ENCODE measurements at places on chromosomes 2 and 18.

DNA sequence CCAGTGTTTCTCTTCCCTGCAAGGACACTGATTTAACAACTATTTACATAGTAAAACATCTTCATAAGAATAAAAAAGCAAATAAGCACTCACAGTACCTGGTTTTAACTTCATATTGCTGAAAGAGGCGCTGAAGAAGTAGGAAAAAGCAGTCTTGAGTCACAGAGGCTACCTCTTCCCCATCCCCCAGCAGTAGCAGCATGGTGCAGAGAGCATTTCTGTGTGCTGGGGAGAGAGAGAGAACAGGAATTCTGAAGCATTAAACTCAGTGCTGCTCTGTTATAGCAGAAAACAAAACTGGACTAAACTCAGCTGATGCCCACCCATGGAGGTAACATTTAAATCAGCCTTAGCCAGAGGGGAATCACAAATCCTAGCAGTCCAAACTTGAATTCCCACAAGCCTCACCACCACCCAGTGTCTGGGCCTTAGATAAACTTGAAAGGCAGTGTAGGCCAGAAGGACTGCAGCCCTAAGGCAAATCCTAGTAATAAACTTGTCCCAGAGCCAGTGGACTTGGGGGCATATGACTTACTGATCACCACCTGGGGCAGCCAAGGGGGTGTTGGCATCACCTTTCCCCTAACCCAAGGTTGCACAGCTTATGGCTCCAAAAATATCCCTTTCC is 321.8 kb upstream of the CWC22 start:
- DNase-seq = no peak

GRCh38 chr18:63603772-63604171 is 16.6 kb downstream of the SERPINB13 start:
- no peak for DNase-seq

DNA sequence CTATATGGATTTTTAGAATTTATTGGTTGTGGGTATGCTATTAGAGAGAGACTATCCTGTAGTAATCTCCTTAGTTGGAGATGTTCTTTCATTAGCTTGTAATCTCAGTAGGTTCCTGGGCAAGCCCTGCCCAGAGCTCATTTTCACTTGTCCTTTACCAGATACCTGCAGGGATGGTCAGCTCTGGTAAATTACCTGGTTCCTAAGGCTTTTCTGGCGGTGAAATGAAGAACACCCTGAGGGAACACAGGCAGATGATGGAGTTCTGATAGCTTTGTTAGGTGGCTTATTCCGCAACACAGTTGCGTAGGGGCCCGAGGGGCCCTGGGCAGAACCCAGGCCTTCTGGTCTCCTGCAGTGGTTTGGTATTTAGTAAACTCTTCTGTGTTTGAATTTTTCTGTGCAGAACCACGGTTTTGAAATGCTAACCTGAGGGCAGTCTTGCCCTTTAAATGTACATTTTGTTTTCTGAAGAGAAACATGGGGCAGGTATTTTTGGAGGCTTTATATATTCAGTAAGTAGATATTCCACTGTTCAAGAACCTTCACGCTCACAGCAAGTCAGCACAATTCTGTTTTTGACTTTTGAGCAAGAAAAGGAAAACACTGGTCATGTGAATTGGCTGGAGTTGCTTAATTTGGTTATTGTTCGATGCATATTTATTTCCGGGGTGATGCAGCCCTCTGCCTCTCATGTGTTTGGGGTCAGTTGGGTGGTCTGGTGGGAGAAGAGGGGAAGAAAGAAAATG is 22.4 kb downstream of the ZNF532 start:
- DNase-seq = no peak

- DNase-seq = no peak
These were observed 15.9 kb downstream of the RTP5 start for GRCh38 chr2:241885291-241885945.

- no peak for DNase-seq
These were observed 39.3 kb upstream of the EDAR start for GRCh38 chr2:109028277-109028676.

GRCh38 chr2:36318547-36318946 is 37.0 kb upstream of the CRIM1 start:
- peak; percentile 25 for DNase-seq

GRCh38 chr2:194126418-194126817 is 1530.6 kb upstream of the SLC39A10 start:
- DNase-seq = no peak
